ENCODE measurements at places on chromosomes 11 and 22.

- H3K27ac ChIP-seq: no peak overlapping the region
- H3K27me3 ChIP-seq: no peaks in the 10 kb centered on the region
- H3K36me3 ChIP-seq: no peaks in the 10 kb centered on the region
- H3K4me1 ChIP-seq: peaks cover 9% of the 10 kb centered on the region
- DNase-seq: peak; percentile 77
Measured at GRCh38 chr11:130431331-130431773, 2.9 kb upstream of the ADAMTS8 start.

- no peaks in the 10 kb centered on the region for H3K27me3 ChIP-seq
- H3K27ac ChIP-seq: no peak overlapping the region
- no peak for DNase-seq
- H3K36me3 ChIP-seq: no peaks in the 10 kb centered on the region
- no peaks in the 10 kb centered on the region for H3K4me1 ChIP-seq
Measured at GRCh38 chr11:126898802-126899201, 101.8 kb downstream of the KIRREL3 start.

DNA sequence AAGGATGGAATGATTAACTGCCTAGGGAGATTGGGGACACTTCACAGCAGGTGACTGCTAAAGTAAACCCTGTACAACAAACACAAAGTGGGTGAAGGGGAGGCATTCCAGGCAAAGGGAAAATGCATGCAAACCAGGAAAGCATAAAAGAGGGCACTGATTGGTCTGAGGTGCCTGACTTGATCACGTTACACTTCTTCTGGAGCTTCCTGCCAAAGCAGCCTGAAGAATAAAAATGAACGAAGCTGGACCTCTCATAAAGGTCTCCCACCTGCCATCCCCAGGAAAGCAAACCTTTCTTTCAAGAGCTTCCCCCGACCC lies 46.7 kb upstream of the SCUBE2 start:
- no peak for DNase-seq
- no peaks in the 10 kb centered on the region for H3K36me3 ChIP-seq
- no peak overlapping the region for H3K4me3 ChIP-seq
- H3K27ac ChIP-seq: no peak overlapping the region
- H3K4me1 ChIP-seq: no peaks in the 10 kb centered on the region

DNA sequence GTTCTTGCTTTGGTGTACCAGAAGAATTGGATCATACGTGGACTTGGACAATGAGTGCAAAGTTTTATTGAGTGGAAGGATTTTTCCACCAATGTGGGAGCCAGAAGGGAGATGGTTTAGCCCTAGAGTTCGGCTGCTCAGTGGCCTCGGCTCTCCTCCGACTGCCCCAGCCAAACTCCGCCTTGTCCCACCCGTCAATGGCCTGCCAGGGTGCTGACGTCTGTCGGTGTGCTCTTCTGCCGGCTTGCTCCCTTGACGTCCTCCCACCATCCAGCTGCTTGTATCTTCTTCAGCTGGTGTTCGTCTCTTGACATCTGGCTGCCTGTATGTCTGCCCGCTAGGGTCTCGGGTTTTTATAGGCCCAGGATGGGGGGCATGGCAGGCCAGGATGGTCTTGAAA lies 154.8 kb downstream of the APOL5 start:
- peaks cover 3% of the 10 kb centered on the region for H3K27me3 ChIP-seq
- no peak overlapping the region for H3K4me3 ChIP-seq
- no peaks in the 10 kb centered on the region for H3K36me3 ChIP-seq
- no peak overlapping the region for H3K27ac ChIP-seq
- no peaks in the 10 kb centered on the region for H3K4me1 ChIP-seq

DNA sequence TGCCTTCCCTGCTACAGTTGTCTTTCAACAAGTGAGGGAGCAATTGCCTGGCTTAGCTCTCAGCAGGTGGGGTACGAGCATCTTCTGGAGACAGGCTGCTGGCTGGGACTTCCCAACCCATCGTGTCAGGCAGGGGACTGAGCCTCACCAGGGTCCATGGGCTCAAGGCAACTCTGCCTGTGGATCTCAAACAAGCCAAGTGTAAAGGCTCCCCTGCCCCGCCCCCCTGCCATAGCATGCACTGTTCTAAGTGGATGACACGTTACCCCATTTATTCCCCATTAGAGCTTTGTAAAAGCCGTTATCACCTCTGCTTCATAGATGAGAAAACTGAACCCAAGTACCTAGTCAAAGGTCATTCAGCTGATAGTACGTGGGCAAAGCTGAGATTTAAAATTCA lies 222.9 kb downstream of the NTM start:
- H3K27ac ChIP-seq: no peak overlapping the region
- H3K36me3 ChIP-seq: no peaks in the 10 kb centered on the region
- DNase-seq: no peak
- no peaks in the 10 kb centered on the region for H3K4me1 ChIP-seq

DNA sequence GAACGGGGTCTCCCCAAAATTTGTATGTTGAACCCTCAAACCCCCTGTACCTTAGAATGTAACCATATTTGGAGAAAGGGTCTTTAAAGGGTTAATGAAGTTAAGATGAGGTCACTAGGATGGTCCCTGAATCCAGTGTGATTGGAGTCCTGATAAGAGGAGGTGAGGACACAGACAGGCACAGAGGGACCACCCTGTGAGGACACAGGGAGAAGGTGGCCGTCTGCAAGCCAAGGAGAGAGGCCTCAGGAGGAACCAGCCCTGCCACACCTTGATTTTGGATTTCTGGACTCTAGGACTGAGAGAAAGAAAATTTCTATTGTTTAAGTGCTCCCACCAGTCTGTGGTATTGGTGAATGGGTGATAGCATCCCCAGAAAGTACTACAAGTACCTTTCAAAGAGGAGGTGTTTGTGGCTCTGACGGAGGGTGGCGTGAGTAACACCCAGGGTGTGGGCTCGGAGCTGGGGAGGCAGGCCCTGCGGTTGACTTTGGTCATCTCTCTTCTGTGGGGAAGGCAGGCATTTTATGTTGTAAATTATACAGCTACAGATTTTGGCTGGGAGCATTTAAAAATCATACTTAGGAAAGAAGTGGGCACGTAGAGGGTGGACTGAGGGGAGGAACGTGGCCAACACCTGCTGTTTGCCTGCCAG lies 13.8 kb downstream of the MRGPRF start:
- H3K36me3 ChIP-seq: no peaks in the 10 kb centered on the region
- no peak overlapping the region for H3K27ac ChIP-seq
- H3K27me3 ChIP-seq: peaks cover 2% of the 10 kb centered on the region

DNA sequence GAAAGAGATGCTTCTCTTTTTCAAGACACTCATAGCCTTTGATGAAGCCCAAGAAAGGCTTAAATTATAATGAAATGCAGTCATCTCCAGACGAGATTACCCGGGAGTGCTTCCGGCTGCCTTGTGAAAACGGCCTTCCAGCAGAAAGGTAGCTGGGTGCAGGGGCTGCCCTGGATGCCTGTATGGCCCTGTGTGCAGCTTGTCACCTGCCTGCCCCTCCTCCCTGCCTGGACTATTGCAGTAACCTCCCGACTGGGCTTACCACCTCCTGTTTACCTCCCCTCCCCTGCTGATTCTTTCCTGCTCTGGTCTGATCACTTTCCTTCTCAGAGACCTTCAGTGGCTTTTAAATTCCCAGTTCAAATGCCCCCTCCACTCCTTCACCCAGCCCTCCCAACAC lies 126.4 kb upstream of the SYT13 start:
- no peaks in the 10 kb centered on the region for H3K4me1 ChIP-seq
- H3K27ac ChIP-seq: no peak overlapping the region
- H3K4me3 ChIP-seq: no peak overlapping the region
- H3K36me3 ChIP-seq: no peaks in the 10 kb centered on the region
- no peak for DNase-seq
- H3K27me3 ChIP-seq: peaks cover 10% of the 10 kb centered on the region

DNA sequence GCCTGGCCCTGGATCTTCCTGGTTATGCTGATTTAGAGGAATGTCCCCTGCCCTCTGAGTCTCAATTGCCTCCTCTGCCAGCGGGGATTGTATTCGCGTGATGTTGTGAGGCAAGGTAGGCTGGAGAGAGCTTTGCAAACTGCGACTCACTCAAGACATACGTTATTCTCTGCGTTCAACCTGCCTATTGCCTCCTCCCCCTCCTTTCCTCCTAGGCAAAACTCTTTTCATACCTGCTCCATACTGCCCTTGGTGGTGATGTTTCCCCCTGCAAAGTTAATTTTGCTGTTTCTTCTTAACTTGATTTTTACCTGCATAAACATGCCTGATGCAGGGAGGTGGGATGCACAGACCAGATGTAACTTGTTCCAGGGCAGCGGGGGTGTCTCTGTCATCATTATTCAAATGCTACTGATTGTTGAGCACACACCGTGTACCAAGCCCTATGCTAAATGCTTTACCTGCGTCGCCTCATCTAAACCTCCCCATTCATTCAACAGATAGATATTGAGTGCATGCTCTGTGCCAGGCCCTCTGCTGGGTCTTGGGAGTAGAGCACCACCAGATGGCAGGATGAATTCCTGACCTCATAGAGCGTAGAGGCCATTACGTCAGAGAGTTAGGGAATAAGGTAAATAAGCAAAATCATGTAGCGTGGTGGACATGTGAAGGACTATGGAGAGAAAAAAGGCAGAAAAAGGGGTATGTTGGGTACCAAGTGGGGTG lies 29.0 kb downstream of the SGSM1 start:
- H3K36me3 ChIP-seq: no peaks in the 10 kb centered on the region
- no peak overlapping the region for H3K27ac ChIP-seq
- no peak overlapping the region for H3K4me3 ChIP-seq

- DNase-seq: peak; percentile 15
- H3K36me3 ChIP-seq: no peaks in the 10 kb centered on the region
- no peak overlapping the region for H3K4me3 ChIP-seq
- H3K4me1 ChIP-seq: peaks cover 14% of the 10 kb centered on the region
- H3K27me3 ChIP-seq: no peaks in the 10 kb centered on the region
Measured at GRCh38 chr11:122852074-122852795, 13.9 kb downstream of the CRTAM start.

DNA sequence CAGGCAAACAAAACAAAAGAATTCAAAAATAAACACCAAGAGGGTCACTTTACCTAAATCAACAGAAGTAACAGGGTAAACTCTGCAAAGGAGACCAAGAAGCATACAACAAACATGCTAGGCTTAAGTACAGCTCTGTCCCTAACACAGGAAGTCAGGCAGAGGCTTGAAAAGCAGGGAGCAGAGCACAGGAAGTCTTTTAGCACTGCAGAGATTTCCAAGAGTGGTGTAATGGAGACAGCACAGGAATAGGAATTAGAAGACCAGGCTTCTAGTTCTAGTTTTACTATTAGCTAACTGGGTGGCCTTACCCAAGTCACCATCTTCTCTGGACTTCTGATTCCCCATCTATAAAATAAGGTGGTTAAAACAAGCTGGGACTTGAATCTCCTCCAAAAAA lies 1.9 kb downstream of the RBFOX2 start:
- no peak for DNase-seq
- H3K4me3 ChIP-seq: no peak overlapping the region
- H3K27ac ChIP-seq: no peak overlapping the region
- no peaks in the 10 kb centered on the region for H3K36me3 ChIP-seq
- H3K4me1 ChIP-seq: peaks cover 15% of the 10 kb centered on the region

DNA sequence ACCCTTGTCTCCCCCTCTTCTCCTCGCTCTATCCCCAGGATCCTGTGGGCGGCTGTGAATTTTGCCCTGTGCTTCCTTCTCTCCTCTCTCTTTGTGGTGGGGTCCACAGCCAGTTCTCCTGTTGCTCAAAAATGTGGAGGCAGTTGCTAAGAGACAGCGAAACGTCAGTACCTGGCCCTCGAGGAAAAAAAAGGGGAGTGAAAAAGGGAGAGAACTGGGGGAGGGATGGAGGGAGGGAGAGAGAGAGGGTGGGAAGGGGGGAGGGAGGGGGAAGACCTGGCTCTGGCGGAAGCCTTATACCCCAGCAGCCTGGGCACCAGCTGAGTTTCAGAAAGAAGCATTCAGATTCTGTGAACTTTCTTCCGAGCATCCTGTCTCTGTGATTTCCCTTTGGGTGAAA lies 2.1 kb upstream of the LRRC55 start:
- H3K27me3 ChIP-seq: peaks cover 20% of the 10 kb centered on the region
- no peak overlapping the region for H3K4me3 ChIP-seq
- H3K36me3 ChIP-seq: no peaks in the 10 kb centered on the region
- no peak for DNase-seq
- no peak overlapping the region for H3K27ac ChIP-seq

GRCh38 chr11:131695889-131696429 lies 325.5 kb downstream of the NTM start:
- no peaks in the 10 kb centered on the region for H3K4me1 ChIP-seq
- H3K36me3 ChIP-seq: no peaks in the 10 kb centered on the region
- no peak for DNase-seq

- no peaks in the 10 kb centered on the region for H3K36me3 ChIP-seq
- no peak for DNase-seq
- peaks cover 46% of the 10 kb centered on the region for H3K27me3 ChIP-seq
- H3K27ac ChIP-seq: no peak overlapping the region
- no peak overlapping the region for H3K4me3 ChIP-seq
Measured at GRCh38 chr11:2932850-2933251, 3.6 kb upstream of the PHLDA2 start.

DNA sequence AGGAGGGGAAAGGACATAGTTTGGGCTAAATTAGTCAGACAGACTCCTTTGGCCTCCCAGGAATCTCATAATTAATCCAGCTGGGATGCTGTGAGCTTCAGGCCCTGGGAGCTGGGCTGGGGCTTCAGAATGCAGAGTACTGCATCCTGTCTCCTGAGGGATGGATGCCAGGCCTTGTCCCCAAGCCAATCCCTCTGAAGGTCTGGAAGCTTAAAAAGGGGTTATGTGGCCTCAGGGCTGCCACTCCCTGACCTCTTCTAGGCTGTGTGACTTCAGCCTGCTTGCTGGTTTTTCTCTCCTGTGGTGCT lies 6.9 kb upstream of the LRRC32 start:
- H3K27ac ChIP-seq: no peak overlapping the region
- H3K27me3 ChIP-seq: no peaks in the 10 kb centered on the region
- no peaks in the 10 kb centered on the region for H3K36me3 ChIP-seq
- no peak overlapping the region for H3K4me3 ChIP-seq
- peaks cover 48% of the 10 kb centered on the region for H3K4me1 ChIP-seq
- no peak for DNase-seq

GRCh38 chr11:130781931-130782330 lies 134.3 kb downstream of the SNX19 start:
- DNase-seq: no peak
- H3K27ac ChIP-seq: no peak overlapping the region
- no peaks in the 10 kb centered on the region for H3K36me3 ChIP-seq
- H3K4me1 ChIP-seq: no peaks in the 10 kb centered on the region

GRCh38 chr22:45163099-45163450 lies 650 bp upstream of the NUP50 start:
- peaks cover 13% of the 10 kb centered on the region for H3K36me3 ChIP-seq
- peak overlapping the region; percentile 68 for H3K4me3 ChIP-seq
- no peaks in the 10 kb centered on the region for H3K27me3 ChIP-seq
- DNase-seq: no peak

GRCh38 chr11:111115890-111116289 lies 129.6 kb upstream of the POU2AF2 start:
- no peaks in the 10 kb centered on the region for H3K36me3 ChIP-seq
- no peaks in the 10 kb centered on the region for H3K4me1 ChIP-seq
- DNase-seq: no peak
- no peak overlapping the region for H3K4me3 ChIP-seq
- H3K27ac ChIP-seq: no peak overlapping the region

DNA sequence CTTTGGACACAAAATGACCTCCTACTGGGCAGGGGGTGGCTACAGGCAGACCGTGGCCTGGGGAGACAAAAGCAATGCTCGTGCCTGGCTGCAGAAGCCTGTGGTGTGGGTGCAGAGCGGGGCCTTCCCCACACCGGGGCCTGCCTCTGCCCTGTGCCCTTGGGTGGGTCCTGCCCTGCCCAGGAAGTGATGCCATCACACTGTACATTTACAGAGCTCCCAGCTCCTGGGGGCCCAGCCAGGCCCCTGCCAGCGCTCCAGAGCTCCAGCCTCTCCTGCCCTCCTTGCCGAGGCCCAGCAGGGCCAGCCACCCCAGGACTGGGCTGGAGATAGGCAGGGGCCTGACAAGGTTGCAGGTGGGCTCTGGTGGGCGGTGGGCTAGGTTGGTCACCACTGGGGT lies 40.1 kb downstream of the MUC5B start:
- peak overlapping the region; percentile 79 for H3K27ac ChIP-seq
- DNase-seq: no peak
- H3K36me3 ChIP-seq: no peaks in the 10 kb centered on the region
- peaks cover 20% of the 10 kb centered on the region for H3K4me1 ChIP-seq
